Occipital lobe (tissue), 3 donors: ENCODE measurements at places on chromosomes 11 and 22. TPM values are rescaled to one million over a fixed set of nuclear protein-coding genes. Genes with fewer than 3 reads are reported as not detected.

OR4C11 gene
- not detected for total RNA-seq

DNA sequence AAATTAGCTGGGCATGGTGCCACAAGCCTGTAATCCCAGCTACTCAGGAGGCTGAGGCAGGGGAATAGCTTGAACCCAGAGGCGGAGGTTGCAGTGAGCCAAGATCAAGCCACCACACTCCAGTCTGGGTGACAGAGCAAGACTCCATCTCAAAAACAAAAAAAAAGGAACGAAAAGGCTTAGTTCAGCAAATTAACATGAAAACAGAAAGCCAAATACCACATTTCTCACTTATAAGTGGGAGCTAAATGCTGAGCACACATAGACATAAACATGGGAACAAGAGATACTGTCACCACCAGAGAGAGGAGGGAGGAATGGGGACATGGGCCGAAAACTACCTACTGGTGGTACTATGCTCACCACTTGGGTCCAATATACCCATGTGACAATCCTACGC is 38.6 kb downstream of the SCGB1A1 start:
- DNase-seq = no peak

DNA sequence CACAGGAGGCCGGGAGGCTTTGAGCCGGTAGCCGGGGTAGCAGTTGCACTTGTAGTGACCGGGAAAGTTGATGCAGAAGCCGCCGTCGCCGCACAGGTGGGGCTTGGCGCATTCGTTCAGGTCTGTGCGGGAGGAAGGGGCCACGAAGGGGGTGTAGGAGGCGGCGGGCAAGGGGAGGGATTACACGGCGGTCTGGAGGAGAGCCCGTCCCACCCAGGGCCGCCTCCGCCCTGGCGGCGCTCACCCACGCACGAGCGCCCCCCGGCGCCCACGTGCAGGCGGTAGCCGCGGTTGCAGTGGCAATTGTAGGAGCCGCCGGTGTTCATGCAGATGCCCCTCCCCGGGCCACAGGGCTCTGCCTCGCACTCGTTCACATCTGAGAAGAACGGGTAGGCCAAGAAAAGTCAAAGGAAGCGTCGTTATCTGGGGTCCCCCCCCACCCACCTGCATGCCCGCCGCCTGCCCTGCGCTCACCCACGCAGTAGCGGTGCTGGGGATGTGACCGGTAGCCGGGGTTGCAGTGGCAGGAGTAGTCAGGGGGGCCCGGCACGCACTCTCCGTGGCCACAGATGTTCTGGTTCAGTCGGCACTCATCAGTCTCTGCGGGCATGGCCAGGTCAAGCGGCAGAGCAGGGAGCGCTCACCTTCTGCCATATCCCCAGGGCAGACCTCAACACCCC is 10.6 kb downstream of the LTBP3 start:
- no peak for DNase-seq

CABP7 gene
- total RNA-seq = 1.1 TPM

SCGB1C1 gene
- not detected for total RNA-seq

GRCh38 chr11:2555336-2555735 is 110.5 kb downstream of the KCNQ1 start:
- no peak for DNase-seq

- no peak for DNase-seq
Observed at GRCh38 chr22:36218648-36219193, 17.1 kb upstream of the APOL4 start.

- DNase-seq = peak; percentile 67
Observed at GRCh38 chr11:19679952-19680828, 32.4 kb upstream of the NAV2 start.

DNA sequence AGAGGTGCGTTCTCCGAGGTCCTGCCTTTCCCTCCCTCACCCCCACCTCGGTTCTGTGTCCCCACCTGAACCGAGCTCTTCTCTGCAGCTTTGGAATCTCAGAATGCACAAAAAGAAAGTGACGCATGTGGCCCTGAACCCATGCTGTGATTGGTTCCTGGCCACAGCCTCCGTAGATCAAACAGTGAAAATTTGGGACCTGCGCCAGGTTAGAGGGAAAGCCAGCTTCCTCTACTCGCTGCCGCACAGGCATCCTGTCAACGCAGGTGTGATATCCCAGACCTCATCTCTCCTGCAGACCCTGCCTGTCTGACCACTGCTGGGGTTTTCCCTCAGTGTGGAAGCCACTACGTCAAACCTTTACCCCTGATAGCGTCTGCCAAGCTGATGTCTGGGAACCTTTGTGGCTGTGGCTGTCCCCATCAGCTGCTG is 13.9 kb downstream of the ACP2 start:
- peak; percentile 11 for DNase-seq

GRCh38 chr11:10314199-10315072 is 9.6 kb downstream of the ADM start:
- DNase-seq = no peak

GRCh38 chr11:121965330-121965729 is 150.7 kb downstream of the BLID start:
- no peak for DNase-seq

C11orf97 gene
- not detected for total RNA-seq

- peak; percentile 63 for DNase-seq
Observed at GRCh38 chr22:38927033-38927781, 30.2 kb upstream of the APOBEC3A start.

DNA sequence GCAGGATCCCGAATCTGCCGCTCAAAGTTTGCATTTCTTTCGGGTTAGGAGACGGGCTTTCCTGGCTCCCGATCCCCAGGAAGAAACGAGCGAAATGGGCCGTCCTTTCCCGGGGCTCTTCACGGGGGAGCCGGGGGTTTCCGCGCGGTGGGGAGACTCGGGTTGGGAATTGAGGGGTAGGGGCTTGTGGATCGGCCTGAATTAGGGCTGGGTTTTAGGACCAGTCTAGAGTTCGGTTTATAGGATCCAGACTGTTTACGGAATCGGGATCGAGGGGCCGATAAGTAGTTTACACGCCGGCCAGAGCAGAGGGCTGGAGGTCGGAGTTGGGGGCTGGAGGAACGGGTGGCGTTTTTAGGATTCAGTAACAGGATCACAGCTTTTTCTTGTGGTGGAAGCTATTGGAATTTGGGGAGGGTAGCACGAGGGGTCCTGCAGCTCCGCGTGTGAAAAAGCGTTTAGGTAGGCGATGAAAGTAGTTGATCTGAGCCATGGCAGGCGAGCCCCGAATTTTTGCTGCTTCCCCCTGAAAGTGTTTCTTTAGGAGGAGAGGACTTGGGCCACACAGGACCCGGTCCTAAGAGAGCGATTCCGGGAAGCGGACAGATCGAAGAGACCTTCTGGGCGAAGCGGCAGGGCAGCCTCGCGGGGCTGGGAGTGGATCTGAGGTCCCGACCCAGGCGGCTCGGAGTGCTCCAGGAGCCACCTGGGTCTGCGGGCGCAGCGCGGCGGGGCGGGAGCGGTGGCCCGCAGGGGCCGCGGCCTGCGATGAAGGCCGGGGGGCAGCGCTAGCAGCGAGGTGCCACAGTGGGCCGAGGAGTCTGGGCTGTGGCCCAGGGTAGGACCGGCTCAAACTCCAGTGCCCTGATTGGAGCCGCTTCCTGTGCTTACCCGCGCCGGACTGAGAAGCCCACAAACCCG is 1.6 kb downstream of the PKNOX2 start:
- no peak for DNase-seq

- no peak for DNase-seq
Observed at GRCh38 chr22:28799606-28800307, 612 bp downstream of the XBP1 start.

- DNase-seq = no peak
Observed at GRCh38 chr22:30204742-30205111, 41.8 kb downstream of the LIF start.

TEX54 gene
- not detected for total RNA-seq

DNA sequence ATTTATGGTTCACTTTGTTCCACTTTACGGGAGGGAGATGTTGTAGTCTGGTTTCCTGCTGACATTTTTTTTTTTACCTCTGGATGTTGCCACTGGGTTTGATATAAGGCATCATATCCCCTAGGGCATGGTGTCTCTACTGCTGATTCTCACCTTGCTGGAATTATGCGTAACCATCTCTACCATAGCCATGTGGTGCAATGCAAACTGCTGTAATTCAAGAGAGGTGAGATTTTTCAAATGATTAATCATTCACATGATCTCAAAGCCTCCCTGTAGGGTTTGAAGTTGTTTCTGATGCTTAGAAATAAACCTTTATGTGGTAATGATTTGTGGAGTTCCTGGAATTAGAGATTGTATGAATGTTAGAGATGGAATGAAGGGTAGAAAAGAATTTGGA is 13.0 kb downstream of the MS4A3 start:
- no peak for DNase-seq

DNA sequence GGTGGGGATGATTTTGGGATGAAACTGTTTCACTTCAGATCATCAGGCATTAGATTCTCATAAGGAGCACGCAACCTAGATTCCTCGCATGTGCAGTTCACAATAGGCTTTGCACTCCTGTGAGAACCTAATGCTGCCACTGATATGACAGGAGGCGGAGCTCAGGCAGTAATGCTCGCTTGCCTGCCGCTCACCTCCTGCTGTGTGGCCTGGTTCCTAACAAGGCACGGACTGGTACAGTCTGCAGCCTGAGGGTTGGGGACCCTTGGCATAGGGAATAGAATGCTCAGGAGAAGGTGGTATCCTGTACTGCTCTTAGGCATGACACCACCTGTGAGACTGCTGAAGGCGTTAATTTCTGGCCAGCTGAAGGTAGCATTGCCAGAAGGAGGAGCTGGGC is 47.0 kb downstream of the STIM1 start:
- no peak for DNase-seq

DNA sequence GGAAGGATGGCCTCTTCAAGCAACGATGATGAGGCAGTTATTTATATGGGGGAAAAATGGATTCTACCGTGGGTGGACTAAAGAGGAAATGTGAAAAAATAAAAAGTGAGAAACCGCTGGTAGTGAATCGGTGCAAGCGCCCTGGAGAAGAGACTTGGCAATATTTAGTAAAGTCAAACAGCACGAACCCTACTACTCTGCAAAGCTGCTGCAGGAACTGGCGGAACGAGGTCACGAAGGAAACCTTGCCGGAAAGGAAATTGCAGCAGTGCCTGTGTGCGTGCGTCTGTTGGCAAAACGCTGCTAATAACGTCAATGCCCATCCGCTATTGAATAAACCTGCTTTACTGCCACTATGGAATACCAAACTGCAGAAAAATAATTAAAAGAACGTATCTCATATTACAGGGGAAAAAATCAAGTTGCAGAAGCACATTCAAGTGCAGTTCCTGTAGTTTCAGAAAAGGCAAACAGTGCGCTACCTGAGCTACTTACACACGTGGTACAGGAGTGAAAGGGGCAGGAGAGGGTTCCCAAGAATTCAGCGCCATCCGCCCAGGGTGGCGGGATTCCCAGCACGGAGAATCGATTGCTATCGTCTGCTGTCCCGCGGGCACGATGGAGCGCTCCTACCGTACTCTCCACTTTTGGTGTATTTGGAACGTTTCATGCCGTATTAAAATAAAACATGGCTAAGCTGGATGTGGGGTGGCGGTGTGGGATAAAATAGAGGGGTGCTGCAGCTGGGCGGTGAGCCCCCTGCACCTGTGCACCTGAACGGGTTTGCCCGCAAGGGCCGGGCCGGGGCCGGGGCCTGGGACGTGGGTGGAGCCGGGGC is 585 bp upstream of the NADSYN1 start:
- DNase-seq = peak; percentile 36

GRCh38 chr22:25563761-25564319 is 635 bp upstream of the GRK3 start:
- DNase-seq = no peak

DNA sequence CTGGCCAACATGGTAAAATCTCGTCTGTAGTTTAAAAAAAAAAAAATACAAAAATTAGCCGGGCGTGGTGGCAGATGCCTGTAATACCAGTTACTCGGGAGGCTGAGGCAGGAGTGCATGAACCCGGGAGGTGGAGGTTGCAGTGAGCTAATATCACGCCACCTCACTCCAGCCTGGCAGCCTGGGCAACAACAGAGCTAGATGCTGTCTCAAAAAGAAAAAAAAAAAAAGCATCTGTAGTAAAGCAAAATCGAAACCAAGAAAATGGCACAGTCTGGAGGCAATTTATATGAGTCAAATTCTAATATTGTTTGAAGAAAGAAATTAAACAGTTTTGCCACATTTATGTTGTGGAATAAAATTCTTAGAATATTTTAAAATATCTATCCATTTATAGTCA is 365.0 kb upstream of the CHORDC1 start:
- DNase-seq = no peak
